IPS-NIHi11 (cell line): ENCODE measurements at places on chromosomes 2 and 18.

GRCh38 chr2:56185582-56186046 lies 1.8 kb downstream of the CCDC85A start:
- peak; percentile 53 for DNase-seq

- DNase-seq: no peak
Observed at GRCh38 chr18:30432349-30432748, 610.2 kb downstream of the DSC3 start.

GRCh38 chr2:16890081-16890480 lies 224.4 kb upstream of the CYRIA start:
- DNase-seq: no peak

GRCh38 chr2:8151888-8152287 lies 530.0 kb upstream of the ID2 start:
- no peak for DNase-seq

DNA sequence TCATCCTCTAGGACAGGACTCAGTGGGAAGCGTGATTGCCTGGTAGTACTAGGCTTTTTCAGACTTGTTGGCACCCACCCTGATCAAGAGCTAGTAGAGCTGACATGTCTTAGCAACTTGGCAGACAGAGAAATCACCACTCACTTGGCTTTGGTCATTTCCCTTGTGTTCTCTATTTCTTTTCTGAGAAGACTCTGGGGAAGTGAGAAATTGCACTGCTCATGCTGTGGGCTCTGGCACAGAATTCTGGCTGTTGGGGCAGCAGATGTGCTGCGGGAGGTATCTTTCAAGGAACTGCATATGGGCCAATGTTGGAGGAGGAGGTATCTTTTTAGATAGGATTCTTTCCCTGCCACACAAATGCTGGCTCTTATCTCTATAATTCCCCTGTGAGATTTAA lies 529.1 kb upstream of the MEX3C start:
- DNase-seq: no peak

- DNase-seq: no peak
Observed at GRCh38 chr2:180955101-180955500, 25.3 kb upstream of the UBE2E3 start.

- DNase-seq: peak; percentile 32
Observed at GRCh38 chr2:88698498-88699233, 7.2 kb downstream of the RPIA start.
